ENCODE measurements at places on chromosomes 1 and 21.

DNA sequence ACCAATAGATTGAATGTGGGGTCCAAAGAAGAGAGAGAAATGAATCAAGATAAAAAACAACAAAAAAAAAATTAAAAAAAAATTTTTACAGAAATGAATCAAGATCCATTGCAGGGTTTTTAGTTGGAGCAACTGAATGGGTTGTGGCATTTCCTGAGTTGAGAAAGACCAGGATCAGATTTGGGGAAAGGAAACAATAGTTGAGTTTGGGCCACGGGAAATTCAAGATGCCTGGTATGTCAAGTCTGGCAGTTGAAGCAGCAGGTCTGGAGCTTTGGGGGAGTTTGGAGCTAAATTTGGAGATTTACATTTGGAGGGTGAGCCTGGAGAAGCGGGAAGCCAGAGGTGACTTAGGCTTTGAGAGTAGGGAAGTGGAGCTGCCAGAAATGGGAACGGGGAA lies 22.6 kb downstream of the ATP8B2 start:
- DNase-seq: no peak

DNA sequence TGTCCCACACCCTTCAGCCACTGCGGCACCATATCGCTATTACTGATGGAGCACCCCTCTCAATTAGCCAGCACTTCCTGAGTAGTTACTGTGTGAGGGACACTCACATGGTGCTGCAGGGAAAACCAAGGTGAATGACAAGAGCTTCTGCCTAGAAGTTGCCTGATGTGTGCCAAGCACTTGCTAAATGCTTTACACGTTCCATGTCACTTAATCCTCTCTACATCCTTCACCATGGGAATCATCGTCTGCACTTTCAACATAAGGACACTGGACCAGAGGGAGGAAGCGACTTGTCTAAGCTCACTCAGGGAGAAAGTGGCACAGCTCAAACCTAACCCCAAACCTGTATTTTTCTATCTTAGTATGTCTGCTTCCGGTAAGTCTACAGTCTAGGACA lies 344.8 kb downstream of the SIPA1L2 start:
- DNase-seq: no peak

GRCh38 chr21:16441789-16442188 lies 712.0 kb downstream of the USP25 start:
- DNase-seq: no peak

DNA sequence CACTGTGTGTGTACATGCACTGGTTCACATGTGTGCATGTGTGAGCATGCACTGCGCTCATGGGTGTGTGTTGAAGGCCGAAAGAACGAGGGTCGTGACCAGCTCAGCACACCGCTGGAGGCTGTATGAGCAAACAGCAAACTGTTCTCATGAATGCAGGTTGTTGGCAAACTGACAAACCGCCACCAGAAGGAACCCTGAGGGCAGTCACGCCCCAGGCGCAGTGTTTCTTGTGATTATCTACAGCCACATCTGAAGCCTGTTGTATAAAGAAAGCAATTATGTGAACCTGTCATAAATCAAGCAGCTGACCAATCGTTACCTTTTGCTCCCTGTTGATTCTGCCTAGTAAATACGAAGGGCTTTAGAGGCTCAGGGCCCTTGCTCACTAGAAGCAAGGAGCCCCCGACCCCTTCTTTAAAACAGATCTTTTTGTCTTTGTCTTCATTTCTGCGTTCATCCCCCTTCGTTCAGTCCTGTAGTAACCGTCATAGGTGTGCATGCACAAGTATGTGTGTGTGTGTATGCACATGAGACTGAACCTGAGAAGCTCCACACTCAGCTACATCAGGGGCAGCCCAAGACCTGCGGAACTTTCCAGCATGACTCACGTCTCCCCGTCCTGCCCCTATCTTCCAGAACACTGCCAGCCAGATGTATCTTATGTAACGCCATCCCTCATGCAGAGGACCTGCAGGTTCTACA lies 16.8 kb upstream of the RIPK4 start:
- no peak for DNase-seq

GRCh38 chr1:59061876-59062275 lies 235.0 kb upstream of the FGGY start:
- DNase-seq: no peak

- DNase-seq: no peak
Measured at GRCh38 chr1:7408771-7409150, 362.3 kb upstream of the VAMP3 start.

GRCh38 chr1:65963156-65963888 lies 170.6 kb downstream of the PDE4B start:
- DNase-seq: no peak

DNA sequence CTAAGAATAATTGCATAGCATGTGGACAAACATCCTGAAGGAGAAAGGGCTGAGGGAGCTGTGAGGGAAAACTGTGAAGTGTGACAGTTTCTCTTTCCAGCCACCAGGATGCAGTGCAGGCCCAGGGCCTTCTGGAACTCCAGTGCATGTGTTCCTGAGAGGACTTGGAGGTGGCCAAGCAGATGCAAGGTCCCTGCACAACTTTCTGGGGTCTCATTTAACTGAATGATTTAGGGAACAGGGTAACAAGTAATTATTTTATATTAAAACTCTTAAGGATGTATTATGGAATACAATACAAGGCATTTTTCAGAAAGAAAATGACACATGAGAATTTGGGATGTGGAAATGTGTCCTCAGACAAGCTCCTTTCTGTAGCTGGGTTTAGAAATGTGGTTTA lies 61.2 kb upstream of the MCOLN3 start:
- peak; percentile 40 for DNase-seq

- DNase-seq: peak; percentile 4
Measured at GRCh38 chr21:25790122-25790877, 55.5 kb downstream of the GABPA start.

GRCh38 chr1:212628813-212629415 lies 20.4 kb downstream of the ATF3 start:
- DNase-seq: no peak

GRCh38 chr1:70354332-70355110 lies at the start of gene ANKRD13C:
Gene ANKRD13C (minus strand): TSS chr1:70354722. CDS start chr1:70354408, 314 bp downstream.
- peak; percentile 94 for DNase-seq

DNA sequence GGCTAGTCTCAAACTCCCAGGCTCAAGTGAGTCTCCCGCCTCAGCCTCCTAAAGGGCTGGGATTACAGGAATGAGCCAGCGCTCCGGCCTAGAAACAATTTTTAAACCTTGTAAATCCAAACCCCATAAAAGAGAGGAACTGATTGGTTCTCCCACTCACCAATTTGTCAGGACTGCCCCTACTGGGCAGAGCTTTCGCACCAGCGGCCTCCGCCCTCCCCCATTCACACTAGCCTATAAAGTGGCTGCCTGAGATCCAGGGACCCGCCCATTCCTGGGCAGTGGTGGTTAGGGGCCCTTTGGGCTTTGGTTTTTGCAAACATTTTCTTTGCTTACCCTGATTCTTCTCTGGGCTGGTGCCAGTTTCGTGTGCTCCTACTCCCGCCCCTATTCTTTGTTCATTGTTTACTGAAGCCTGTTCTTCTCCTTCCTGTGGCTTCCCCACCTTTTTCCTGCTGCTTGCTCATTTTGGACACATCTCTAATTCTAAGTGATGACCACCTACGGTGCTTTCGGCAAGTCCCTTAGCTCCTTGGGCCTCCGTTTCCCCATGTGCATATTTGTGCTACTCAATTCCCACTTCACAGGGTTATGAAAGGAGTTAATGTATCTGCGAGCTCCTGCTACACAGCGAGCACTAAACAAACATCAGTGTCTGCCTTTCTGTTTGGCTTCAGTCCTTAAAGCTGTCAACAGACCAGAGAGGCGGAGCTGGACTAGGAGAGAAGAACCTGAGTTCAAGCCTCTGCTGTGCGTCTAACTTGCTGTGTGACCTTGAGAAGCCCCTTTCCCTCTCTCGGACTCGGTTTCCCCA lies 39.8 kb upstream of the CLIC4 start:
- DNase-seq: peak; percentile 15

DNA sequence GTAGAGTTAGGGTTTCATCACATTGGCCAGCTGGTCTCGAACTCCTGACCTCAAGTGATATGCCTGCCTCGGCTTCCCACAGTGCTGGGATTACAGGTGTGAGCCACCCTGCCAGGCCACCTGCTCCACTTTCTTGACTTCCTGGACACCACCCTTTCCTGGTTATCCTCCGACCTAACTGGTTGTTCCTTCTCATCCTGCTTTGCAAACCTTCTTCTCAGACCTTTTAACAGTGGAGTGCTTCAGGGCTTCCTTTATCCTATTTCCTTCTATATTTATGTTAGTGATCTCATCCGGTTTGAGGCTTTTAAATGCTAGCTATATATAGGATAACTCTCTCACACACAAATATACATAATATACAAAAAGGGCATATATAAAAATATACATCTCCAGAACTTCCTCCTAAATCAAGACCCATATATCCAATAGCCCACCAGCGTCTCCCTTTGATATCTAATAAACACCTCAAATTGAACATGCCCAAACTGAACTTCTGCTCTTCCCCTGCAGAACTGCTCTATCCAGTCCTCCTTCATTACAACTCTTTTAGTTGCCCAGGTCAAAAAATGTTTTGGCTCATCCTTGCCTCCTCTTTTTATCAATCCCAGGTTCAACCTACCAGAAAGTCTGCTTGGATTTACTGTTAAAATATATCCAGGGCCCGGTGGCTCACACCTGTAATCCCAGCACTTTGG lies 19.5 kb upstream of the UQCRHL start:
- DNase-seq: no peak

DNA sequence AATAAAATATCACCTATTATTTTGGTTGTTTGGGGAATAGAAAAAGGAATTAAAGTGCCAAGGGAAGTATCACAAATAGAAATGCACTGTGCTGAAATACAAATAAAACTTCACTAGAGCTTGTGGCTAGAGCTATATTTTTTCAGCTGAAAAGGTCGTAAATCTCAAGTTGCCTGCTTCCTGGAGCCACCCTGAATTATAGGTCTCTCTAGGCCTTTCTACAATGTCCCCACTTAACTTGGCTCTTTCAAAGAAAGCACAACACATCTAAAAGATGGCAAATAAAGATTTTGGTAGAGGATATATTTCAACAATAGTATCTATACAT lies 5.0 kb upstream of the RNF2 start:
- DNase-seq: no peak

DNA sequence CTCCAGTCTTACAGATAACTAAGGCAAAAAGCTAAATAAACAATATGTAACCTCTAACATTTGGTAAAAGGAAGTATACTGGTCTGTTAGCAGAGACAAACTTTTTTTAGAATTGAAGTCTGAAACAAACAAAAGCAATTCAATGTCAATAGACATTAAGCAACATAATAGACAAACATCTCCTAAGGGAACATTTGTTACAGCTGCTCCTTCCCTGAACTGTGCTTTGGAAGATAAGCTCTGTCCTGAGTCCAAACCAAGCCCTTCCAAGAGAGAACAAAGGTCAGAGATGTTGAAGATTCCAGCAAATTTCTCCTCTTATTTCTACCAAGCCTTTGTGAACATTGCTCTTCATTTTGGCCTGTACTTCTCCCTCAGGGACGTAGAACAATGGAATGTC lies 25.3 kb downstream of the FMO2 start:
- no peak for DNase-seq

GRCh38 chr1:221035662-221036153 lies 156.5 kb downstream of the HLX start:
- no peak for DNase-seq

Data from CD4-positive, alpha-beta T cell treated with Interleukin-4 for 4 hours (primary cell).